ENCODE measurements at places on chromosomes 11 and 22.

GRCh38 chr11:79486242-79486984 lies 45.6 kb upstream of the TENM4 start:
- no peak for DNase-seq

- no peak for DNase-seq
These were observed 22.6 kb upstream of the GNAZ start for GRCh38 chr22:23047742-23048141.

- no peak for DNase-seq
These were observed at the start of gene PDGFB for GRCh38 chr22:39244496-39245129. Gene PDGFB, minus strand, starts transcription at chr22:39244982. Its CDS starts 1,019 bp downstream, at chr22:39243963.

DNA sequence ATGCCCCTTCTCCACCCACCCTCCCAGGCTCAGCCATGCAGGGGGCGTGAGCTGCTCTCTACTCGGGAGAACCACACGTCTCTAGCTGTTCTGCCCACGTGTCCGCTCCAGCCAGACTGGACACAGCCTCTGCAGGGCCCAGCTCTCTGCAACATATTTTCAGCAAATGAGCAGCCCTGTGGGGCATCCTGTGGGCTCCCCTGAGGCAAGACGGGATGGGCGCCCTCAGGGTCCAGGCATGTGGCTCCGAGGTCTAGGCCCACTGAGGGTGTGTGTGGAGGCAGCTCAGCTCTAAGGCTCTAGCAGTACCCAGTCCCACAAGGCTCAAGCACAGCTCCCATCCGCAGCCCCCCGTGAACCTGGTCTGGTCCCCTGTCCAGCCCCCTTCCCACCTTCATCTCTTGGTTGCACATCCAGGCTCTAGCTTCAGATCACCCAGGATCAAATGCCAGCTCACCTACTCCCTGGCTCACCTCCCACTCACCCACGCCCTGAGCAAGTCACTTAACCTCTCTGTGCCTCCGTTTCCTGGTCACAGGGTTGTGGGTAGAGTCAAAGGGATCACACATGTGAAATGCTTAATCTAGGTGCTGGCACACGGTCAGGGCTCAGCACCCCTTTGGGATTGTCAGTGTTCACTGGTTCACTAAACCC lies 57.8 kb upstream of the TCF20 start:
- no peak for DNase-seq

- DNase-seq = no peak
These were observed 18.5 kb downstream of the RELT start for GRCh38 chr11:73394416-73395296.

GRCh38 chr11:4891996-4892640 lies 10.4 kb downstream of the OR51T1 start:
- no peak for DNase-seq

DNA sequence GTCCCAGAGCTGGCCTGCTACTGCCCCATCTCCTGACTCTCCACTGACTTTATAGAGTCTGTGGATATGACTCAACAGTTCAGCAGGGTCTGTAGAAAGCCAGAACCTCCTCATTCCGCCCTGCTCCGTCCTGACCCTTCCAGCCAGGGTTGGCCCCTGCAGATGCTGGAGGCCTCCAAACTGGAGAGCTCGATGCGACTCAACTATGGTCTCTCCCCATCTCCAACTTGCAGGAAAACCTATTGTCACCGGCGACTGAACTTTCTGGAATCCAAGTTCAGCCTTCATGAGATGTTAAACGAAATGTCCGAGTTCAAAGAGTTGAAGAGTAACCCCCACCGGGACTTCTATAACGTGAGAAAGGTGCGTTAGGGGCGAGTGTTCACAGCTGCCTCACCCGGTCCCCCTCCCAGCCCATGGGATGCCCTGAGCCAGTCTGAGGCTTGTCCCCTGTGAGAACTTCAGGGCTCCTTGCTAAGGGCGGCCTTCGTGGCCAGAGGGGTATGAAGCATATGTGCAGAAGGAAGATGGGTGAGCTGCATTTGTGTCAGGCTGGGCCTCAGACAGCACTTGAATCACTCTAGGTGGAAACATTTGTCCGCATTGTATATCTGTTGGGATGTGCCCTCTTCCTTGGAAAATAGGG lies 32.1 kb downstream of the AMPD3 start:
- DNase-seq = no peak

- no peak for DNase-seq
These were observed 12.8 kb downstream of the PMM1 start for GRCh38 chr22:41576877-41577276.

DNA sequence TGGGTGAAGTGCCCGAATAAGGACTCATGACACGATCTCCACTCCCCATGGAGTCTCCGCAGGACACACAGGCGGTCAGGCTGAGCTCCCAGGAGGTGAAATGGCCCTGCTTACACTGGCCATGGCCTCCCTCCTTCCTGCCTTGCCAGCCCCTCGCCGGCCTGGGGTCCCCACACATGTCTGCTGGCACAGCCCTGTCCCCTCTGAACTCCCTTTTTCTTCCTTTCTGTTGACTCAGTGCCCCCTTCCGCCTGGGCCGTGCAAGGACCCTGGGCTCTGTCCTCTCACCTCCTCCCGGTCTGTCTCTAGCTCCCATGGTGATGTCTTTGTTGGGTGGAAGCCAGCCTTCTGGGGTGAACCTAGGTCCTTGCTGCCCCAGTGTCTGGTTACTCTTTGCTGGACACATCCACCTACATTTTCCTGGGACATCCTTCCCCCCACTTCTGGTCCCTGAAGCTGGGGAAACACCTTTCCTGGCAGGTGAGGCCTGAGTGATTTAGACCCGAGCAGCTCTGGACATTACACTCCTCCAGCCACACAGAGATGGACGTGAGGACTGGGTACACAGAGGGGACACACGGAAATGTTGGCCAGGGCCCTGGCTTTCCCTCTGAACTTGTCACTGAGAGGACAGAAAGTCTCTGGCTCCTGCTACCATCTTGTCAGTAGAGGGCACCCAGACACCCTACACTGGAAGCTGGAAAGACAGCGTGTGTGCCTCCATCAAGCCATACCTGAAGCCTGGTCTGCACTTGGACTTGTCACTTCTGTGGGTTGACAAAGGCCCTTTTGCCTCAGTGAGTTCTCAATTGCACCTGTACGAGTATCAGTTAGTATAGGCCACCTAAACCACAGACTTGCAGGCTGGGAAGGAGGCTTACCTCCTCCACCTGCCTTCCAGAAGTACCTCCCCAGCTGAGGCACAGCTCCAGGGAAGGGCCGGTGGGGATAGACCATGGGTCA lies 864.3 kb downstream of the TBC1D22A start:
- DNase-seq = no peak

GRCh38 chr11:112728288-112728687 lies 232.9 kb upstream of the NCAM1 start:
- no peak for DNase-seq

DNA sequence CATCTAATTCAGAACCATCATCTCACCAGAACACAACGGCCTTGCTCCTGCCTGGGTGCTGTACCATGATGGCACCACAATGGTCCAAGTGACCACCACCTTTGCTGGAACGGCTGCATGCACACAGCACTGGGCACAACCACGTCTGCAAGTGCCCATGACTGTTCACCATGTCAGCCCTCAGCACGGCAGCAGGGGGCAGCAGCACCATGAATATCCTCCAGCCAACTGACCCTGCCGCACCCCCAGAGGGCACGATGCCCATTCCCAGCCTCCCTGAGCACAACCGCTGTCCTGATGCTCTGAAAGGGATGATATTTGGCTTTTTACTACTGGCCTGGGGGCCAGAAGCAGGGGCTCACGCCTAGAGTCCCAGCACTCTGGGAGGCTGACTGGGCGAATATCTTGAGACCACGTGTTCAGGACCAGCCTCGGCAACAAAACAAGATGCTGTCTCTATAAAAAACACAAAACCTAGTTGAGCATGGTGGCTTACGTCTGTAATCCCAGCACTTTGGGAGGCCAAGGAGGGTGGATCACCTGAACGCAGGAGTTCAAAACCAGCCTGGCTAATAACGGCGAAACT lies 25.7 kb downstream of the DRD4 start:
- no peak for DNase-seq

GRCh38 chr11:33268945-33269540 lies 11.9 kb downstream of the HIPK3 start:
- no peak for DNase-seq

Measured in activated CD4-positive, CD25-positive, alpha-beta regulatory T cell treated with anti-CD3 and anti-CD28 coated beads, Interleukin-2, amount 50 U/mL, for 72 hours (primary cell).